ENCODE measurements at places on chromosomes 1 and 21.
A peak's percentile ranks its signal among the peaks of the same experiment; 100 is the strongest.

DNA sequence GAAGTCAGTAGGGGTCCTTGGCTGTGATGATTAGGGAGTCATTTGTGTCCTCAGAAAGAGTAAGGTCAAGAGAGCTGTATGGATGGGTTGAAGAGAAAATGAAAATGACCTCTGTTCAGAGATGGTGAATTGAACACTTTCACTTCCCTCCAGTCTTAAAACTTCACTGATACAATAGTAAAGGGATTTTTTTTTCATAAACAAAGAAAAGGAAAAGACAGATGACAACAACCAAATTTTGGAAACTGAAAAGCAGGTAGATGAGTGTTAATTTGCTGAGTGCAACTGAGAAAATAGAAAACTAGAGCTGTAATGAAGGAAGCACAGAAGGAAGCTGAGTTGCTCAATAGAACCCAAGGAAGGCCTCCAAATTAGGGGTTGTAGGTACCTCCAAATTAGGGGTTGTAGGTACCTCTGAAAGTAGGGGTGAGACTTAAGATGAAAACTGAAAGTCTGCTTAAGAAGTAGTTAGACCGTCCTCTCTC, 14.8 kb upstream of the S1PR1 start:
- DNase-seq, result no peak

DNA sequence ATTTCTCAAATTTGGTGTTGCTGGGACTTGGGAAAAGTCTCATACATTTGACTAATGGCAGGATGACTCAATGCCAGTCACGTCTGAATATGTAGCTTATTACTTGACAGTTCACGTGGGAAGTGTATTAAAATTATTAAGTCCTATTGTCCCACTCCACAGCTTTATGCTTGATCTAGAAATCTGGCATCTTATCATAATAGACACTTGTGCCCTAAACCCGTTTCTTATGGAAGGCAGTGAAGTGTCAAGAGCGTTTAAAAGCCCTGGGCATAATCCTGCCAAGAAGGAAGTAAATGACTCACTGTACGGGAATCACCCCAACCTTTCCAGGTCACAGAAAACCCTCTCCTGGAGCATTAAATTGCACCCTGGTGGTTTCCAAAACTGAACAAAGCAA, 207.4 kb downstream of the APP start:
- DNase-seq, result no peak

DNA sequence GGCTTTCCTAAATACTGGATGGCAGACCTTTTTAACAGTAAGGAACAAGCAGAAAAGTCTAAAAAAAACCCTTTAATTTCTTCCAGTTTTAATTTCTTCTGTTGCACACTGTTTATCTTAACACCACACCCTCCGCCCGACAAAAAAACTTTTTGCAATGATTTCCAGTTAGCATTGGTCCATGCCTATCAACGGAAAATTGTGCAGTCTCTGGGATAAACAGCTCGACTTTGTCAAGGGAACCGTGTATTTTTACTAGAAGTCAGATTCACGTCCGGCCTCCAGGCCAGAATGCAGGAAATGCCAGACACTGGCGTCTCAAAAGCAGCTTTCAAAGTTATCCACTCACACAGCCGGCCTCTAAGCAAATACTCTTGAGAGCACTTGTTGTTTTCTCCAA, 378 bp upstream of the NUP210L start:
- no peak for DNase-seq

DNA sequence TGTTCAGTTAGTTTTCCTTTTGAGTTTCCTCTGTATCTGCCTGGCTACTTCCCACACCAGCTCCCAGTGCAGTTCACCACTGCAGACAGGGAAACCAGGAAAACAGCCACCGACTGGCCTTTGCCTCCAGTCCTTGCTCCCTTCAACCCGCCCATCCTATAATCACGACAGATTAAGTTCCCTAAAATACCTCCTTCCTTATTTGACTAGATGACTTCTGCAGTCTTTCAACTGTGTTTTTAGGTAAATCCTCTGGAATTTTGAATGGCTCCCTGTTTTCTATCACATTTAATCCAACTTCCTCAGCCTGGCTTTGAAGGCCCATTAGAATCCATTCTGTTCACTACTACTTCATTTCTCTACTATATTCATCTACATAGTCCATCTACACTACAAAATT, 37.6 kb downstream of the BEND5 start:
- DNase-seq, result no peak

DNA sequence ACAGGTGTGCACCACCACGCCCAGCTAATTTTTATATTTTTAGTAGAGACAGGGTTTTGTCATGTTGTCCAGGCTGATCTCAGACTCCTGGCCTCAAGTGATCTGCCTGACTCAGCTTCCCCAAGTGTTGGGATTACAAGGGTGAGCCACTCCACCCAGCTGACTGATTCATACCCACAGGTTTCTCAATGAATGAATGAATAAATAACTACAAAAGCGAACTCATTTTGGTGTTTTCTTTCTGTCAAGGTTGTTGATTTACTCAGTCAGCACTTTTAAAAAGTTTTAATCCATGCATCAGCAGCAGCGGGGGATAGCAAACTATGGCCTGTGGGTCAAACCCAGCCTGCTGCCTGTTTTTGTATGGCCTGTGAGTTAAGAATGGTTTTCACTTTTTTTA, 217.5 kb downstream of the FAF1 start:
- no peak for DNase-seq

DNA sequence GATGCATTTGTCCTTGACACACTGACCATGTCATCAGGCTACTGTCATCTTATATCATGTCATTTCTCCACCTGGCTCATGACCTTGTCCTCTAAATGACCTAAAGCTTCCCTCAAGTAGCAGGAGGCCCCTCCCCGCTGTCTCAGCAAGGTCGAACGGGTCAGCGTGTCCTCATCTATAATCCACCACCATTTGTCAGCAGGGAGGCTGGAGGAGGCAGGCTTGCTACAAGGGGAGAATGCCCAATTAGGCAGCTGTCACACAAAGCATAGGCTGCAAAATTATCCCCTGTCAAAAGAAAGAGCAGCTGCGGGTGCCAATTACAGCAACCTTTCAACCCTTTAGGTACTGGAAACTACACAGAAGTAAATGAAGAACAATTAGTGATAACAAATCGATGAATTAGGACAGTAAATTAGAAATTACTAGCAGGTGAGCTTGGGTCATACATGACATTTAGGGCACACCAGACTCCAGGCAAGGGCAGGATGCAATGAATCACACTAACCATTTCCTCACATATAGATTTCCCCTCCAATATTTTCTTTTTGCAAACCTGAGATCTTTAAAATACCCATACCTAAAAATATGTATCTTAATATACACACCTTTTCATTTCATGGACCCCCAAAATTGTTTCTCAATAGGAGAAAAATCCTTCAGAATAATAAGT, 61.2 kb downstream of the NRIP1 start:
- DNase-seq, result no peak

DNA sequence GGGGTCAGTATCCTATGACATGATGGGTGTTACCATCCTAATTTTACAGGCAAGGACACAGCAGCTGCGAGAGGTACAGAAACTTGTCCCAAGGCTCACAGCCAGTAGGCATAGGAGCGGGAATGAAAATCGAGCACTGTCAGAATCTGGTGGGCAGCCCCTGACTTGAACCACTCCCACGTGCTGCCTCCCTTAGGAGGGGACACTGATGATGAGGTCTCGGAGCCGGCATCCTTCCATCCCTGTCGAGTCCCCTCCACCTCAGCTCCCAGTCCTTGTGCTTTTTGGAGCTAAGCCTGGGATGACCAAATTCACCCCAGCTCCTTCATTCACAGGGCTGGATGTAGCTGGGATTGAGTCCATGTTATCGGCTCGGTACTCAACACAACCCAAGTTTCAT, 49.0 kb downstream of the B3GALT5 start:
- DNase-seq, result no peak

- no peak for DNase-seq
Observed at GRCh38 chr21:45059121-45059520, 15.3 kb upstream of the ADARB1 start.

- no peak for DNase-seq
Observed at GRCh38 chr1:165473081-165473480, 28.2 kb upstream of the RXRG start.

DNA sequence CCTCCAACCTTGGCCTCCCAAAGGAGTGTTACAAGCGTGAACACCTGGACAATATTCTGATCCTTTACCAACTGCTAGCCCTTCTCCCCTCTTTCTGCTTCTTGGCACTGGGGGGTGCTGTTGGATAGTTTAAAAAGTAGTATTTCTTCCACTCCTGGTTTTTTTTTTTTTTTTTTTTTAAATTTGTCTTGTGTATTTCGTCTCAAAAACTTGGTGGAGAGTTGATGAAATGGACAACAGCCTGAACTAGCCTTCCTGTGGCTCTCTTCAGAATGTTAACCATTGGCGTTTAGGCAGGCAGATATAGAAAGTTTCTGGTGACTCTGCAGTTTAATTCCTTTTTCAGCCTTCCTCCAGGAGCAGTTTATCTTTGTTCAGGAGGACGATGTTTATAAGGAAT, 69.7 kb upstream of the USP24 start:
- no peak for DNase-seq

DNA sequence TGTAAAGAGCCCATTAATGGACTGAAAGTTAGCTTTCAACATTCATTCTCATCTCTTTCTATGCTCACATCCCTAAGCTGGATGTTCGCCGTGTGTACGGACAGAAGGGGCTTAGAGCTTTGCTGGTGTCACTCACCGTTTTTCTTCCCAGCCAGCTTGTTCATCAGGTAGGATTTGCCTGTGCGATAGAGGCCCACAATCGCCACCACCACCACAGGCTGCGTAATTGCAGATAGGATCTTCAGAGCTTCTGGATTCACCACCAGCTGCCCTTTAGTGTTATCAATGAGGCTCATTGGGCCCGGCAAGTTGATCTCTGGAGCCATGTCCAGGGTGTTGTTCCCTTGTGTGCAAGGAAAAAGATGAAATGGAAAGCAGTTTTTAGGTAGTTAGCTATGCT, 4.3 kb downstream of the GBP2 start:
- DNase-seq, result no peak

DNA sequence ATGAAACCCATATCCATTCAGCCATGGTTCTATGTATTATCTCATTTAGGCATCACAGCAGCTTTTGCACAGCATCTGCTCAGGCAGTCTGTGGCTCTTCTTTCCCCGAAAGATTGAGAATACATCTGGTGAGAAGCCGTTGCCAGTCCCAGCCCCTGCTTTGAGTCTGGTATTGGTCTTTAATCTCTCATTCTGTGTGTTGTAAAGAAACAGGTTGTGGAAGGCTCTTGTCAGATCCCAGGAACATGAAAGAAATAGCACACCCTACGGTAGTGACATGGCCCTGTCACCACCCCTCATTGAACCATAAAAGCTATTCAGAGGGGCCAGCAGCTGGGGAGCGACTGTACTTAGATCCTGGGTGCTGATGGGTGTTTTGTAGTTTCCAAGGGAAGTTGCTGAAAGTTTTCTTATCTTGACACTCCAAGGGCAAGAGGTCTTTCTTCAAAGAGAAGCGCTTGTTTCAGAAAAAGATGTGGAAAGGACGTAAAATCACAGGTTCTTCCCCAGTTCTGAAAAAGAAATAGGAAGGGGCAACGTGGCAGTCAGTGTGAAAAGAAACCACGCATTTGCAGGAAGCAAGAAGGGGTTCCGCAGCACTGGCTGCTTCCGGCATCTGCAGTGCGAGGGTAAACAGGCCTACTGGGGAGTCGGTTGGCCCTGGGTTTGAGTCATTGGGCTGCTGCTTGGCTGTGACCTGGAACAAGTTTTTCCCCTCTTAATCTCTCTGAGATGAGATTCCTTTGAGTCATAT, 145.0 kb downstream of the DHRS3 start:
- DNase-seq, result peak; percentile 77

GRCh38 chr1:109530457-109531087, 9.1 kb upstream of the GPR61 start:
- no peak for DNase-seq

DNA sequence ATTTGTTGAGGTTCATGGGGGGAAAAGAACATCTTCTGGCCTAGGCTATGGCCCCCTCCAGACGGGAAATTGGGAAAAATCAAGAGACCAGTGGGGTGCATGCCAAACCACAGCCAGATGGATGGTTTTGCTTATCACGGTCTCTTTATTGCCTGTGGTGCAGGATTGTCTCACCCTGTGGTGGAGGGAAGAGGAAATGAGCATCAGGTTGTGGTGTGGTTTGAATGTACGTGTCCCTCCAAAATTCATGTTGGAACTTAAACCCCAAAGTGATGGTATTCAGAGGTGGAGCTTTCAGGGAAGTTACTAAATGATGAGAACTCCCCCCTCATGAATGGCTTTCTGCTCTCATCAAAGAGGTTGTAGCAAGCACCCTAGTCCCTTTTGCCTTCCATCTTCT, 525.7 kb downstream of the NPHP4 start:
- no peak for DNase-seq

DNA sequence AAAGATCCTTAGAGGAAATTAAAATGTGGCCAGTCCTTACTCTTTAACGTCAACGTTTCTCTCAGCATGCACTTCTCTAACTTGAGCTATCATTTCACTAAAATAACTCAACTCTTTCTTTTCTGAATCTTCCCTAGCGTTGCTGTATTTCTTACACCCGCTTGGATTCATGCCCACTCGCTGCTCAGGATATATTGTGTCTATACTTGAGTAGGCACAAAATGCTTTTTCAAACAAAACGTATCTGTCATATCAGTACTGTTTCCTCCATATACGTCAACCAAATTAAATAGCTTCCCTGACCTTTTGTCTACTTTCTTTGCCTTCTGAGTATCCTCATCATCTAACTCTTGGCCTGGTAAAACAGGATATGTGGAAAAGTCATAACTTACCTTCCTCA, 549.7 kb downstream of the SMYD3 start:
- no peak for DNase-seq

DNA sequence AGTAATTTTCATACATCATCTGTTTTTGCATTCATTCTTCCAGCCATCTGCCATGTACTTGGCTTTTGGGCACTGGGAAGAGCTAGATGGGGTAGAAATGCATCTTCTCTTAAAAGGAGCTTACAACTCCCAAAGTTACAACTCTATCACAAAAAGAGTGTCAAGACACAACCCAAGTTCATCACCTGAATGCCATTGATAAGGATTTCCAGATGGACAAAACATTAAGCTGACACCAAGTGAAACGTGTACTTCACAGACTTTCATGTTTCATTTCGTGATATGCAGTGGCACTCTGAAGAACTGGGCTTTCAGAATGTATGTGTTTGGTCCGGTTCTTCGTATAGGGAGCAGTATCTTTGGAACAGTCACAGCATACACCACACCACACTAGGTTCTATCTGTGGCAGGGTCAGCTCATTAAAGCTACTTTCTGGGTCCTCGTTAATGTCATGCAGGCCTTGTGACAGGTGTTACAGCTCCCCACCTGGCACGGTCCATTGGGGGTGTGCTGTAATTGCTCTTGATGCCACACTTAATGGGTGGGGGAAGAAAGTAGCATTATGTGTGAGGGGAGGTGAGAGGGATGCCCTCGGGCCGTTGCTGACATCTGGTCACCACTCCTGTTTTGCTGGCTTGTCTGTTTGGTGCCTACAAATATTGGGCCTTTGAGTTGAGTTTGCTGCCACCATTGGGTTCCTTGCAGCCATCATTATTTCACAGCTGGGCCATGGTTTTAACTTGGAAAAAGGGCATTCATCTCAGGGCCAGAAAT, 164.9 kb downstream of the NFIA start:
- DNase-seq, result no peak

Measured in stimulated activated CD8-positive, alpha-beta memory T cell treated with anti-CD3 and anti-CD28 coated beads, Interleukin-15, amount 100 ng/mL, for 48 hours (primary cell).